SW 1271 (cell line): ENCODE measurements at places on chromosomes 1 and 21.

DNA sequence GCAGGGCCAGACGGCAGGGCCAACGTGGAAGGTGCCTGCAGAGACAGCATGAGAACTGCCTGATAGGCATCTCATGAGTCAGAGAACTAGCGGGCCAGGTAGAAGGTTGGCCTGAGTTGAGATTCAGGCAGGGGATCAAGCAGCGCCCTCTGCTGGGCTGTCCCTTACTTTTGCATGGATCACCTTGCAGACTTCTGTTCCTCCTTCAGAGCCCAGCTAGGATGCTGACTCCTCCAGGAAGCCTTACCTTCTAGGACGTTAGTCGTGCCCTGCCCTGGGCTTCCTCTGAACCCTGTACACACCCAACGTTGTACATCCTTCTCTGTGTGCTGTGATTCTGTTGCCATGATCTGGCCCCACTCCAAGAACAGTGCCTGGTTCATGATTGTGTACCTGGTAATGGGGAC lies 231.3 kb upstream of the VAMP3 start:
- DNase-seq = no peak

- DNase-seq = no peak
Observed at GRCh38 chr1:8115031-8115768, 89.1 kb upstream of the ERRFI1 start.

- DNase-seq = no peak
Observed at GRCh38 chr1:4172644-4173599, 272.9 kb upstream of the C1orf174 start.

DNA sequence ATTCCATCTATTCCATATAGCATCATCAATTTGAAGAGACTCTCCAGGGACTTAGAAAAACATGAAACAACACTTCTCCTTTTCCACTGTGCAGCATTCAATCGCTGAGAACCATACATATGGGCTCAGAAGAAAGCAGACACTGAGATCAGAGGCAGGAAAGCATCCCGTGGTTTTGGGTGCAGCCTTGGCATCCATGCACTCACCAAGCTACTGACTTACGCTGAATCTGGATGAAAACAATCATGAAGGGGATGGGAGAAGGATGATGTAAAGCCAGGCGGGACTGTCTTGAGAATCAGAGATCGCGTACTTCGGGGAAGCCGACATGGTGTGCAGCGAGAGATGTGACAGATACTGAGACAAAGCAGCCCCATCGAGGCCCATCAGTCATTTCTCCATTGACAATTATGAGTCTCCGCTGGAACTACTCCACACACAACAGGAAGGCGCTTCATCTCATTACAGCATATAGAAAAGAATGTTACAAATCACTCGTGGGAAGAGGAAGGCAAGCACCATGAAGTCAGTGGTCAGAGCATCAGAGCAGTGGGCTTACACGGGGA lies 2.3 kb upstream of the TIAM1 start:
- no peak for DNase-seq

- no peak for DNase-seq
Observed at GRCh38 chr21:41304068-41304720, 12.4 kb upstream of the FAM3B start.

GRCh38 chr1:94906382-94906781 lies 20.5 kb downstream of the CNN3 start:
- no peak for DNase-seq
